Calu3 (cell line): ENCODE measurements at places on chromosomes 16 and 17. TPM values are rescaled to one million over a fixed set of nuclear protein-coding genes. Genes with fewer than 3 reads are reported as not detected.

DNA sequence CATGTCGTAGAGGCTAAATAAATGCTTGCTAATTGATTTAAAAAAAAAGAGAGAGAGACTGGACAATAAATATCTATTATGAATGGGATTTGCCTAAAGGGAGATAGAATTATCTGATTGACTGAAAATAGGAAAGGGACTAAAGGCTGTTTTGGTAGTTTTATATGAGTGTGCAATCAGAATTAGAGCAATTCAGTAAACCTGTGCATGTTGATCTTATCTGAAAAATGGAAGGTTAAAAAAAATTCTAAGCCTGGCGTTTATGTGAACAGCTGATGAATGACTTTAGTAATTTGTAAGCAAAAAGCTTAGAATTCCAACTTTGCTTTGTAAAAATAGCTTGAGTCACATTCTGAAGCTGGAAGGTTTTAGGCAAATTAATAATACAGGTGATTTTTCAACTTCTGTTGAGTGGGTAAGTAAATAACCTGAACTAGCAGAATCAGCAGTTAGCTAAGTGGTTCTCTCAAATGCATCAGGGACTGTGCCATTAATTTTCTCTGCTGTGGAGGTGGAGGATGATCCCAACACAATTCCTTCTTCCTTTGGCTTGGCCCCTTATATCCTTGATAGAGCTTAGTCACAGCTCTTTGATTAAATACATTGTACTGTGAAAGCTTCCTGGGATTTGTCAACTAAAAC lies 254.4 kb downstream of the PHKB start:
- no peak for DNase-seq

DNA sequence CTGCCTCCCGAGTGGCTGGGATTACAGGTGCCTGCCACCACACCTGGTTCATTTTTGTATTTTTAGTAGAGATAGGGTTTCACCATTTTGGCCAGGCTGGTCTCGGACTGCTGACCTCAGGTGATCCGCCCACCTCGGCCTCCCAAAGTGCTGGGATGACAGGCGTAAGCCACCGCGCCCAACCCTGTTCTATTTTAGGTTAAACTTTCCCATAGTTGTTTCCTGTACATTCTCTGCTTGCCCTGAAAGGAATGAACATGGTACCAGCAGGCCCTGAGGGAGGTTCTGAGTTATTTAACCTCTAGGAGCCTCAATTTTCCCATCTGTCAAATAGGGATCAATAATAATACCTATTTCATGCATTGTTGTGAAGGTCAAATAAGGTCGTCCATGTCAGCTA lies 11.0 kb upstream of the CDH5 start:
- DNase-seq = no peak

- no peak for DNase-seq
These were observed 358.3 kb downstream of the SOX9 start for GRCh38 chr17:72479113-72479512.

DNA sequence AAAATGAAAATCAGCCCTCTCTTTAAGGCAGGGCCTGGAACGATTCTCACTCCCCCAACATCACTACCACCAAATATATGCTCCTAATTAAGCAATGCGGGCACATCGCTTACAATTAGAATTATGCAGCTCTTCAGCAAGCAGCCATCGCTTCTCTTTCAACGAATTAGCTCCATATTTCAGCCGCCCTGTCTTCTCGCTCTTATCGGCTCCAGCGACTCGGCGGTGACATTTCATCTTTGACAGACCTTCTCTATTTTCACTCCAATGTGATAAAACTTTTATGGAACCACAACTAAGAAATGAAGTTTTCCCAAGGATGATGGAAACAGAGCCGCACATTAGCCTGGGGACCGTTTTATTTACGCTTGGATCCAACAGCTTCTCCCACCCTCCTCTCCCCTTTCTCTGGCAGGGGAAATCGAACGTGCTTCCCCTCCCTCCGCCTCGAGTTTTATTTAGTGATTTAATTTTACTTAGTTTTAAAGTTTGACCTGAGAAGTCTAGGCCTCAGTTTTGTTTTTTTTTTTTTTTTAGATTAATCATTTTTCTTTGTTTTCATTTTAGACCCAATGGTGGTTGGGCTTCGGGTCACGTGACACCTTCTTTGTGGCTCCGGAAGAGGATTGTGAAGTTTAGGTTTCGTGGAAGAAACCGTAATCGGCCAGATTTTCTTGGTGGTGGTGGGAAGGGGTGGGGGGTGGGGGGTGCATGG lies 3.1 kb upstream of the HOXB2 start:
- peak; percentile 38 for DNase-seq

DNA sequence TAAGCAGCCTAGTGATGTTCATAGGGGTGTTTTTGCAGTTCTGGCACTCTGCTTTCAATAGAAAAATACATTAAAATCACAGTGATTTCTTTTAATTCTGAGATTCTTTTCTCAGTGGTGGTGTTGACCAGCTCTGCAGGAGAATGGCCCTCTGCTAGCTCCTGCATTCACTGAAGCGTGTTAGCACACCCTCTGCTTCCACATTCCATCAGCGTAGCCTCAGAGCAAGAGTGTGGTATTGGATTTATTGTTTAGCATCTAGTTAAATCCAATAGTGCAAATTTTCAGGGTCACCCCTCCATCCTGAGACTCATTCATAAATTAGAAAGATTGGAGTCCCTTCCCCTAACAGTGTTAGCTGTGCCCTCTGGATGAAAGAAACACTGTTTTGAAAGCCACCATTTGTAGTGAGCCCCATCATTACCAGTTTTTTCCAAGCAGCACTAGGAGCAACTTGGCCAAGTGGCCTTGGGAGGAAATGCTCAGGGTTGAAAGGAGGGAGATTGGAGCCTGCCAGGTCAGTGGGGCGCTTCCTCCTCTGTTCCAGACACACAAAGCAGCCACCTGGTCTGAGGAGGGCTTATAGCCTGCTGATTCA lies 45.7 kb downstream of the B9D1 start:
- no peak for DNase-seq

Gene UMOD
- not detected in 2 replicates for total RNA-seq

Gene CDC6
- total RNA-seq = 567 and 645 TPM in 2 replicates

Gene TPSAB1
- not detected in 2 replicates for total RNA-seq

Gene MAPK7
- total RNA-seq = 15.0 and 19.3 TPM in 2 replicates

Gene DNAH3
- 0.21 and 0.64 TPM in 2 replicates for total RNA-seq
